Activated CD4-positive, CD25-positive, alpha-beta regulatory T cell treated with anti-CD3 and anti-CD28 coated beads, Interleukin-2, amount 50 U/mL, for 72 hours (primary cell): ENCODE measurements at places on chromosomes 11 and 22.
A peak's percentile ranks its signal among the peaks of the same experiment; 100 is the strongest.

GRCh38 chr11:14585438-14585837 is 58.2 kb upstream of the PDE3B start:
- no peak for DNase-seq

GRCh38 chr11:122779047-122779629 is 59.2 kb upstream of the CRTAM start:
- no peak for DNase-seq

GRCh38 chr11:40062616-40063015 is 1396.8 kb downstream of the LRRC4C start:
- no peak for DNase-seq

- DNase-seq: no peak
Measured at GRCh38 chr22:19510919-19511341, 13.3 kb downstream of the CLDN5 start.

DNA sequence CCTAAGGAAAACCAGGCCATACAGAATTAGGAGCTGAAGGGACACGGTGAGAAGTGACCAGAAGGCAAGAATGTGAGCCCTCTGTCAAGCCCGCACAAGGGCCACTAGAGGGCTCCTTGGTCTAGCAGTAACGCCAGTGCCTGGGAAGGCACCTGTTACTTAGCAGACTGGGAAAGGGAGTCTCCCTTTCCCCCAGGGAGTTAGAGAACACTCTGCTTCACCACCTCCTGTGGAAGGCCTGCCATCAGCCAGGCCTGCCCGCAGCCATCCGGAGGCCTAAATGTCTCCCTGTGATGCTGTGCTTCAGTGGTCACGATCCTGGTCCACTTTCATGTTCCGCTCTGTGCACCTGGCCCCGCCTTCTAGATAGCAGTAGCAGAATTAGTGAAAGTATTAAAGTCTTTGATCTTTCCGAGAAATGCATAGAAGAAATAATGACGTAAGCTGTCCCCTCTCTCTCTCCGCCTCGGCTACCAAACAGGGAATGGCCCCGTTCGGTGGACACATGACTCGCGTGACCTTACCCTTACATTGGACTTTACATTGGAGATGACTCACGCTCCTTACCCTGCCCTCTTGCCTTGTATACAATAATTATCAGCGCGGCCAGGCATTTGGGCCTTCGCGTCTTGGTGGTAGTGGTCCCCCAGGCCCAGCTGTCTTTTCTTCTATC is 10.7 kb upstream of the GSTP1 start:
- no peak for DNase-seq

GRCh38 chr22:37053310-37054055 is 1.9 kb downstream of the KCTD17 start:
- DNase-seq: no peak

DNA sequence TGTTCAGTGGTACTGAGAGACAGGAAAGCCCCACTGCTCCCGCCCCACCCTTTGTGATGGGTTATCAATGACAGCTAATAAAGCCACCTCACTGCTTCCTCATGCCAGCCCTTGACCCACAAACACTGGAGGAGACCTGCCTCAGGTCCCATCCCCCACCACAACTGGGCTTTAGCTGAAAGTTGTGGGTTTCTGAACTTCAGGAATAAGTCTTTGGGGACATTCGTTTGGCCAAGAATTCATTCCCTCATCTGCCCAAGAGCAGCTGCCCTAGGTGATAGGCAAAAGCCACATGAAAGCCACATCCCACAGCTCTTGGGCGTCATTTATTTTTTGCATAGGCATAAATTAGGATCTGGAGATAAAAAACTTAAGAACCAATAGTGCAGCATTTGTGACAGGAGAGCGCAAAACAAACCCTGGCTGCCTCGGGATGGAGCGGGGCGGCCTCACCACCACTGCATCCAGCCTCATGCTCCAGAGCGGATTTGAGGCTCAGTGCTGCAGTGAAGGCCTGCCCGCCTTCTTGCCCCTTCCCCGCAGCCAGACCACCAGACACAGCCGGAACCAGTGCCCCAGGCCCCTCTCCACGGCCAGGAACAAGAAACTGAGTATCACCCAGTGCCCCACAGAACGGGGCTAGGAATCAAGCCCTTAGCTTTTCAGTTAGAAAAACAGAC is 21.2 kb downstream of the SUN2 start:
- no peak for DNase-seq

GRCh38 chr11:83008581-83008923 is 63.1 kb downstream of the RAB30 start:
- DNase-seq: no peak

- DNase-seq: no peak
Measured at GRCh38 chr11:30488304-30488998, 97.7 kb downstream of the MPPED2 start.

GRCh38 chr11:117441146-117441975 is 113.7 kb downstream of the CEP164 start:
- DNase-seq: no peak

- no peak for DNase-seq
Measured at GRCh38 chr11:96506953-96507354, 117.1 kb downstream of the JRKL start.

DNA sequence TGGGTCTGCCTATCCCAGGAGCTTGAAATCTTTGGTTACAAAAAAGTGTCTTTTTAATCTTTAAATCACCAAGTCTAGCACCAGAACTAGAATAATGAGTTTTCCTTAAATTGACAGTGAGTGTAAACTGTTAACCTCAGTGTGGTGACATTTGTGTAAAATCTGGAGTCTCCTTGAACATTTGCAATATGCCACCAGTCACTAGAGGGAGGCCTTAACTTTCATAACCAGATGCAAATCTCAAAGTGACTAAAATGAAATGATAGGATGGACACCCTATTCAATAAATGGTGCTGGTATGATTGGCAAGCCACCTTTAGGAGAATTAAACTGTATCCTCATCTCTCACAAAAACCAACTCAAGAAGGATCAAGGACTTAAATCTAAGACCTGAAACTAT is 8.3 kb upstream of the SCGB1D2 start:
- no peak for DNase-seq

- peak; percentile 64 for DNase-seq
Measured at GRCh38 chr22:19855504-19856409, 1.1 kb upstream of the GNB1L start.

- DNase-seq: no peak
Measured at GRCh38 chr22:19942157-19943081, 801 bp upstream of the TXNRD2 start.

DNA sequence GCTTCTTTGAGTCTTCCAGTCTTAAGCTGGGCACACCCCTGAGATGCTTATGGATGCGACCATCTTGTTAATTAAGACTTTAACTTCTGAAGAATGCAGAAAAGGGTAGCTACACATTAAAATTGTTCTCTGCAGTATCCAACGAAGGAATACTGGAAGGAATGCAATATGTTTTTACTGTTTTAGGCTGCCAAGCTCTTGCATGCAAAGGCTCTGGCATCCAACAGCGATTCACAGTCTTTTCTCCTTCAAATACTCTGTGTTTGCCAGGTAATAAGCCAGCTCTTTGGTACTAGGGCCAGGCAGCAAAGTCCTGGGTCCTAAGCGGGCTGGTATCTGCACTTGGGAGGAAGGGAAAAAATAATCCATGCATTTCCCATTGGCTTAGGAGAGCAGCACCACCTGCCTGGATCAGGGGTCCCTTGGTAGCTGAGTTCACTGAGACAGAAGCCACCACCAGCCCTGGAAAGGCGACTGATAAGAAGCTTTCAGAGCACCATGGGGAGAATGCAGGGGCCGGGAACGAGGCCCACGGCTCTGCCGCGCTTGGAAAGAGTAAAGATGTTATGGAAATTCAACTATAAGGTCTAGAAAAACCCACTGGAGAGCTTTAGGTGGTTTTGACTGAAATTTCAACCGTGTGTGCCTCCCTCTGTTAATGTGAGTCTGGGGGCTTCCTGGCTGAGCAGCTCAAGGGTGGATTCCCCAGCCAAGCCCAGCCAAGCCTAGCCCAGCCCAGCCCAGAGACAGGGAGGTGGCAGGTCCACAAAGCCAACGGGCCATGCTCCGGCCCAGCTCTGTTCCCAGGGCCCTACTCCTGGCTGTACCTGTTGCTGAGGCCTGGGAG is 67.0 kb upstream of the CCND1 start:
- no peak for DNase-seq

DNA sequence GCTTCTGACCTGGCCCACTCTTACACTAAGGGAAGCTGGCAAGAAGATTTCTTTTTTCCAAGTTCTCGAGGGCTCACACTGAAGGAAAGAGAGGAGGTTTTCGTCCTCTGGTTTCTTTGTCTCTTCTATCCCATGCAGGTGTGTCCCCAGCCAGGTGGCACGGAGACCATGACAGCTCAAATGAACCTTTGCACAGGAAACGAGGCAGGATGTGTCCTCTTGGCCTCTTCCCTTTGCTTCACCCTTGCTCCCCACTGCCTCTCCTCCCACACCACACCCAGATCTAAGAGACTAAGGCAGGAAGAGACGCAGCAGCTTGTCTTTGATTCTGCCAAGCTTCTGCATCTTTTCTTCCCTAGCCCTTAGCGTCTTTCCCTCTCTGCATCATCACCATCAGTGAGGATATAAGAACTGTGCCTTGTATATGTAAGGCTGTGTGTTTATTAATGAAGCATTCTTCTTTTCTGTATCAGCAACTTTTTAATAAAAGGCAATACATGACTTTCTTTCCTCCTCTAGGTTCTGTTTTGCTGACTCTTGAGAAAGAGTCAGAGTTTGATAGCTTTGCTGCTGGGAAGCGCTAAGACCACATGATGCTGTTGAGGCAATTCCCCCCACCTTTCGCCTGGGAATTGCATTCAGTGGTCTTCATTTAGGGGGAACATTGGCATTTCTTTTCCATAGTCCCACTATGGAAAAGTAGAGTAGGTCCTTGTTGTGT is 56.0 kb upstream of the PARVA start:
- no peak for DNase-seq

GRCh38 chr11:62592146-62592815 is 958 bp upstream of the TUT1 start:
- DNase-seq: no peak

GRCh38 chr11:44601471-44602370 is 36.3 kb downstream of the CD82 start:
- peak; percentile 39 for DNase-seq

GRCh38 chr22:44601725-44602124 is 100.3 kb upstream of the PRR5 start:
- no peak for DNase-seq

GRCh38 chr11:2561696-2562581 is 117.1 kb downstream of the KCNQ1 start:
- peak; percentile 18 for DNase-seq

DNA sequence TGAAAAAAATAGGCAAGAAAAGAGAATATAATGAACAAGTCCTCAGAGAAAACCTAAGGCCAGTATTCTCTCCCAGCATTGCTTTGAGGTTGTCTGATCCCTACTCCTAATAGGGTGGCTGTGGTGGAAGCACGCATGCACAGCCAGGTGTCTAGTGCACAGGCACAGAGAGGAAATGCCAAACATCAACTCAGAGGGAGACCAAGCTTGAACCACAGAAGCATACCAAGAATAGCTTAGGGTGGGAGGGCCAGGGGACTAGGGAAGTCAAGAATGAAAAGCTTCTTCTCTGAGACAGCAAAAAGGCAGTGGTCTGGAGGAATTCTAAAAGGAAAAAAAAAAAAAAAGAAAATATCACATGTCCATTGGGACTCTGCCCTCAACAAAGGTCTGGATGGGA is 244.1 kb upstream of the API5 start:
- no peak for DNase-seq

DNA sequence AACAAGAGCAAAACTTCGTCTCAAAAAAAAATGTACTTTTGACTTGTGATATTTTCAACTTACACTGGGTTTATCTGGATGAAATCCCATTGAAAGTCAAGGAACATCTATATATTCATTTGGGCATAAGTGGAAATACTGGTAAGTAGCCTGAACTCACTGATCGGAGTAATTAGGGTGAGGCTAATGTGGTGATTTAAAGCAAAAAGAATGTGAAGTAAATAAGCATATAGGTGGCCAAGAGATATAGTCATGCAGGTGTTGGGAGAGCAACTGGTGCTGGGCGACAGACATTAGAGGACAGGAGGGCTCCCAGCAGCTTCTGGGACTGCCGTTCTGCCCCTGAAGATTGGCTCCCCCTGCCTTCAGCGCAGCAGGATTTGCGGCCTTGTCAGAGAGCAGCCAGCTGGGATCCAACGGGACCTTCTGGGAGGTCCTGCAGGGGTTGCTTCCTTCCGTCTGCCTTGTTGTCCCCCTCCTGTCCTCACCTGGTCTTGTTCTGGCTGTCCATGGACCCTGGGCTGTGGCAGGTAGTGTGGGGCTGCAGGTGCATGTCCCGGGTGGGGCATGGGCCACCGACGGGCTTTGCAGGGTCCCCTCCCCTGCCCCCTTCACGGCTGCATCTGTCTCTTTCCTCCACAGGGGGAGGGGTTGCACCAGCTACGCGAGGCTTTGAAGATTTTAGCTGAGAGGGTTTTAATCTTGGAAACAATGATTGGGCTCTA is 14.1 kb downstream of the RHBDD3 start:
- no peak for DNase-seq

DNA sequence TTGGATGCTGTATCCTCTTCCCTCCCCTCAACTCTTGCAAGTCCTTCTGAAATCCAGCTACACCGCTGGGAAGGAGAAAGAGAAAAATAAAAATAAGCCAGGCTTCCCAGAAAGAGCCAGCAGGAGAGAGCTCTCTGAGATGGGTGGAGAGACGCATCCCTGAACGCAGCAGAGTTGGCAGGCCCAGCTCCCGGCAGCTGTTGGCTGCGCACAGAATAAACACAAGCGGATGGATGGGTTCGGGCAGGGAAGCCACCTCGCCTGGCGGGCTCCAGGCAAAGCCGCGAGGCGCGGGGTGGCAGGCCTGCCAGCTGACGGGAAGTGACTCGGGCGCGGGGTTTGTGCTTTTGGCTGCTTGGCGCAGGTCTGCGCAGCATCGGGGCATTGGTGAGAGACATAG is 537.7 kb downstream of the MIAT start:
- DNase-seq: no peak

- DNase-seq: no peak
Measured at GRCh38 chr11:76701294-76702040, 30.9 kb upstream of the LRRC32 start.

DNA sequence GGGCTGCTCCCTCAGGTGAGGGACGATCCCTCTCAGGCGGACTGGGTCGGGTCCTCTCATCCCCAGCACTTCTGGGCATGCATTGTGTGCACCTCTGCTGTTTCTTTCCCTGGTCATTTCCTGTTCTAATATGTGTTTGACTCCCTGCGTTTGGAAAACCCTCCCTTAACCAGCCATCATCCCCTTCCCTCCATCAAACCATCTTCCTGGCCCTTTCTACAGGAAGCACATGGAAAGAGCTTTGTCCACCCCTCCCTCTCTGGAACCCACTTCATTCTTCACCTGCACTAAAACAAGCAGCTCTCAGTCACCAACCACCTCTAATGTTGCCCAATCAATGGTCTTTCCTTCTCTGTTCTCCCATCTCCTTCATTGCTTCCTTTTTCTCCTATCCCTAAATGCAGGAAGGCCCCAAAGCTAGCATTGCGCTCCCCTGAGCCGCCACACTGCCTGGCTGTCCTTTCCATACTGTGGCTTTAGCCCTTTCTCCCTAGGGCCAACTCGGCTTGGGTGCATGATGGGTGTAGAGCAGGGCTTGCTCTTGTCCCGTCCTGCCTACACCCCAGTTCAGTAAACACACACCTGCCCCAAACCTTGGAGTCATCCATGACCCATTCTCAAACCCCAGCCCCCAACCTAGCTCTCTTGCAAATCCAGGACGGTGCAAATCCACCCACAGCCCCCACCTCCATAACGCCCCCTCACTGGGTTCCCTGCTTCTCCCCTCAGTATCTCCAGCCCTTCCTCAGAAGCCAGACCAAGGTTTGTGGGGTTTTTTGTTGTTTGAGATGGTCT is 5.4 kb upstream of the GAS2L1 start:
- no peak for DNase-seq

GRCh38 chr11:70699294-70700221 is 301.2 kb downstream of the CTTN start:
- DNase-seq: no peak
